Neural progenitor cell (in vitro differentiated cells): ENCODE measurements at places on chromosomes 6 and 20.

- no peak for DNase-seq
Observed at GRCh38 chr6:105920071-105920470, 166.1 kb upstream of the PRDM1 start.

- no peak for DNase-seq
Observed at GRCh38 chr20:2386516-2387179, 5.9 kb downstream of the TGM6 start.

- no peak for DNase-seq
Observed at GRCh38 chr6:113055998-113056397, 708.9 kb downstream of the RFPL4B start.

DNA sequence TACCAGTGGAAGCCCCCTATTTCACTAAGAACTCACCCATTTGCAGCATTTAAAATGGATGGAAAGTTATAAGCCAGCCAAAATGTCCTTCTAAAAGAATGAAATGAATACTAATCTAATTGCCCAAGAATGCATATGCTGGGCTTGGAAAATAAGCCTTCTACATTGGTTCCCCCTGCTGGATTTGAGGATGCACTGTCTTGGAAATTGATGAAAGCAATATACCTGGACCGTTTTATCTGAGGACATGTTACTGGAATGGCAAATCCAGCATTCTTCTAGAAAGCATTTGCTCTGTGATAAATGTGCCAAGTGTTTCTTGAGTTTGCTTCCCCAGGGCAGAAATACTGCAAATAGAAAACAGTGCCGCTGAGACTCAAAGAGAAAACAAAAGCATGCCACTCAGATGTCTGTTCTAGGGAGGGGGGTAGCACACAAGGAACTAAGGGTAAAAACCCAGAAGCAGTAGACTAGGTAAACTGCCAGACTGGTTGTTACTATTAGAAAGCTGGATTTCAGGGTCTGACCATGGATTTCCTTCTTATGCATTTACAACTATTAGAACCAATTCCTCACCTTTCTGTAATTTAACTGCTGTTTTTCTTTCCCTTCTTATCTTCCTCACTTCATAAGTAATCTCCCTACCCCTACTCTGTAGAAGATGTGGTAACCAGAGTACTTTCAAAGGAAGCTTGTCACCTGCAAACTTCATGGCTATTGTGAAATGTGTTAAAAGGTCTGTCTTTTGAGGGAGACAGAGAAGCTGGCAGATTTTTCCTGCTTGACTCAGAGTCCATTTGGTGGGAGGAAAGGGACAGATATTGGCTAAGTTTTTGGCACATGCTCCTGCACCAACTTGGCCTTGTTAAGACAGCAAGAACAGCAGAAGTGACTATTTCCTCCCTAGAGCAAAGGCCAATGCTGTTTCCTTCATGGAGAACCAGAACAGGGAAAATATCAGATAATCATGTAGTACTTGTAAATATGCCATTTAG is 642.6 kb downstream of the KIF16B start:
- DNase-seq = peak; percentile 47

GRCh38 chr6:30939473-30939872 is 1.3 kb upstream of the MUCL3 start:
- DNase-seq = no peak

DNA sequence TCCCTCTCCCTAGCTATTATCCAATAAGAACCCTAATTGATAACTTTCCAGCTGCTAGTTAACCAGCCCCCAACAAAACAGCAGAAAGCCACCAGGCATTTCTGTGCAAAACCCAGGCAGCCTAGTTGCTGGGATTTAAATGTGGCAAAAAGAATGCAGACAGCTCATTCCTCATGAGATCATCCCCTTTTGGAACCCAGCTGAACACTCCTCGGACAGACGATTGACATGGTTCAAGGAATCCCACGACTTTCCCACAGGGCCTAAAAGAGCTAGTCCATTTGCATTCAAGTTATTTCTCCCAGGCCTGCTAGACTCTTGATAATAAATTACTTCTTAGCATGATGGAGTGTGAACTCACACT is 24.0 kb downstream of the JAG1 start:
- no peak for DNase-seq

DNA sequence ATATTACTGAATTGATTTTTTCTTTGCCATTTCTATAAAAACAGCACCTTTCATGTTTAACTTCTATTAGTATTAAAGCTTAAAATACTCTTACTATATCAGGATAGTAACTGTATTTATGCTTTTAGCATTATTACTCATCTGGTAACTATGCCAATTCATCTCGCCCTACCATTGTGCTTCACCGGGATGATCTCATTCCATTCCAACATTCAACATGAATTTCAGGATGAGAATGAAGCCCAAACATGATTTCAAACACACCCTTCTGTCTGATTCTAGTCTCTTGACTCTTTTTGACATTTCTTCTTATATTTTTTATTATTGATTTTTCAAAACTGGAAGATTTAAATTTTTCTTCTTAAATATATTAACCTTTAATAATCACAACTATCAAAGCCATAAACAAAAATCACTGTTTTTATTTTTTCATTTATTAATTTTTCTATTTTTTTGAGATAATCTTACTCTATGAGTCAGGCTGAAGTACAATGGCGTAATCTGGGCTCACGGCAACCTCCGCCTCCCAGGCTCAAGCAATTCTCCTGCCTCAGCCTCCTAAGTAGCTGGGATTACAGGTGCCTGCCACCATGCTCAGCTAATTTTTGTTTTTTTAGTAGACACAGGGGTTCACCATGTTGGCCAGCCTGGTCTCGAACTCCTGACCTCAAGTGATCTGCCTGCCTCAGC is 46.7 kb downstream of the GJA1 start:
- DNase-seq = no peak
